Ecto neural progenitor cell (in vitro differentiated cells): ENCODE measurements at places on chromosomes 5 and 9.
A peak's percentile ranks its signal among the peaks of the same experiment; 100 is the strongest.

DNA sequence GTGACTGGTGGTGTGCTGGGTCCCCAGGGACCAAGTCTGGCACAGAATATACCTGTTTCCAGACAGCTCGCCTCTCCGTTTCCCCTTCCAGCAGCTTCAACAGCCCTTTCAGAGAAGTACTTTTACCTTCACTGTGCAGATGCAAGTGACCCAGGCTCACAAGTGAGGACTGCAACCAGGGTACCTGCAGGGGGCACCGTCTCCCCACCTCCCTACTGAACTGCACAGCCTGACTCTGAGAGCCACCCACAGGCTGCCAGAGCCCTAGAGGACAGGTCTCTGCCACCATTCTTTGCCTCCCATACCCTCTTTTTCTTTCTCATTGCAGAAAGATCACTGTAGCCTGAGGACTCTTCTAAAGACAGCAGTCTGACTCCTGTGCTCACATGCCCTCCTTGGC, 15.4 kb downstream of the IL9 start:
- no peak for DNase-seq

GRCh38 chr9:105296877-105297287, 52.4 kb downstream of the SLC44A1 start:
- DNase-seq = no peak

DNA sequence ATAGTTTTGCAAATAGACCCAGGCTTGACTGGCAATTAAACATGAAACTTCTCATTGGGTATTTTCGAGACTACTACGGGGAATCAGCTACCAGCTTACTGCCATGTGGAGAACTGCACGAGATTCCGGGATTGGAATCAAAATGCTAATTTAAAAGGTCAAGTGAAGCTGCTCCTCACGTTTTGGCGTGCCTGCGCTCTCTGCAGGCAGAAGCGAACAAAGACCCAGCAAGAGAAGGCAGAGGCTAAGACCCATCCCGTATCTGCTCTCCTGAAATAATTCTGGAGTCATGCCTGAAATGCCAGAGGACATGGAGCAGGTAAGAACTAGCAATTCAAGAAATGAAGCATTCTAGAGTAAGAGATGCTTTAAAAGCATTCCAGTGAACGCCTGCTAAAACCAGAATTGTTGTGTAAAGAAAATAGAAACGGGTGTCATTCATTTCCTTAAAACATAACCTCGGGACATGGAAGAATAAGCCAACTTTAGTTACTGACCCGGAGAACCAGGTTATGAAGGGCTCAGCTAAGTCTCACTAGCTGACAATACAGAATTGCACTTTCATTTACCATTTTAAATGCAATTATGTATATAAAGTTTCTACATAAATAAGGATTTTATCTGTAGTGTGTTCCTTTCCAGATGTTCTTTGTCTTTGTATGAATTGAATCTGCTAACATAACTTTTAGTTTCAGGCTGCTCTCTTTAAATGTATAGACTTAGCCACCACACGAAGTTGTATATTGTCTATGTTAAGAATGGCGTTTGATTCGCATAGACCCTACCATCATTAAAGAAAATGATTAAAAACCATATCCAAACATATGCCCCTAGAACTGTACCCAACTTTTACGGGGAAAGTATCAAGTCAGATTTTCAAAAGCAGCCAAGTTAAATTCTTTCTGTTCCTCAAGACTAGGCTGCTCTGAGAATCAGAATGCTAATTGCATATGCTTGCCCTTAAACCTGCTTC, 2.0 kb upstream of the MAT2B start:
- DNase-seq = peak; percentile 73

DNA sequence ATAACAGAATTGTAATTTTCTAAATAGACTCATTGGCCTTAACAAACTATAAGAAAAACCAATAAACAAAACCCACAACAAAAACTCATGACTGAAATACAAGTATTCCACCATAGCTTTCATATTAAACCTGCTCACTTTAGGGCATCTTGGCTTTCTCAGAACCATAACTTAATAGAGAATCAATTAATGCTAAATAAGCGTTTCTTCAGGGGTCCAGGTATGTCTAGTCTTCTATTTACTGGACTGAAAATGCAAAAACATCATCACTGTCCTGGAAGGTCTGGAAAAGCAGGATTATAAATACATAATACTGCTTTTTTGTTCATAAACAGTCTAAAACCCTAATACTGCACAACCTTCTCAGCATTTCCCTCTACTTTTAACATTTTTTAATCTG, 6.2 kb upstream of the SMIM27 start:
- no peak for DNase-seq

DNA sequence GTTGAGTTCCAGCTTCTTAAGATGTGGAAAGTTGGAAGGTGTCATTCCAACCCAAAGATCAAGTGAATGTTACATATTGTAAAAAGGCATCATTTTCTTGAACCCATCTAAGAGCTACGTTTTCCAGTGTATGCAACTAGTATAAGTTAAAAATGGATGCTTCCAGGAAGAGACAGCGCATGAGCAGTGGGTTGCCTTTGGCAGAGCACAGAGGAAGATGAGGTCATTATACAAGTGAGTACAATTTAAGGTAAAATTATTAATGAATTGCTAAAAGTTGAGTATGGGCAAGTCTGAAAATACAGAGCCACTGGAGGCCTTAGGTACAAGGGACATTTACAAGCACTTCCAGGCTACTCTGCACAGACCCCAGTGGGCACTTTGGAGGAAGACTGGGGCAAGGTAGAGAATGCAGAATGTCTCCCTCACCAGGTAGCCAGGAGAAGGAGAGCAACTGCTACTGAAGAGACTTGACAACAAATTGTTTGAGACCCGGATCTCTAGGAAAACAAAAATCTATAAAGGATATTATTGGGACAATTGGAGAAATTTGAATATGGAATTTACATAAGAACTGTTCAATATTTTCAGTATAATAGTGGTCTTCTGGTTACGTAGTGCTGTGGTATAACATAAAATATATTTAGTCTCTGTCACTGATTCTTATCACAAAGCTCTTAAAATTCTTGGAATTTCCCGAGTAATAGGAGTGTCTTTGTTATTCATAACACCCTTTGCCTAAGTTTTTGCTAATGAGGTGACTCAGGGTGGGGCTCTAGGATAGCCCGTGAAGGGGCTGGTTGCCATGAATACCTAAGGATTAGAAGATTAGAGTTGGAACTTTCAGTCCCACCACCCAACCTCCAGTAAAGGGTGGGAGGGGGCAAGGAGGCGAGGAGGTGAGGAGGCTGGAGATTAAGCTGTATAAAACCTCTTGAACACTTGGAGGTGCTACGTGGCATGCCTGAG, 129.9 kb upstream of the FER start:
- no peak for DNase-seq

DNA sequence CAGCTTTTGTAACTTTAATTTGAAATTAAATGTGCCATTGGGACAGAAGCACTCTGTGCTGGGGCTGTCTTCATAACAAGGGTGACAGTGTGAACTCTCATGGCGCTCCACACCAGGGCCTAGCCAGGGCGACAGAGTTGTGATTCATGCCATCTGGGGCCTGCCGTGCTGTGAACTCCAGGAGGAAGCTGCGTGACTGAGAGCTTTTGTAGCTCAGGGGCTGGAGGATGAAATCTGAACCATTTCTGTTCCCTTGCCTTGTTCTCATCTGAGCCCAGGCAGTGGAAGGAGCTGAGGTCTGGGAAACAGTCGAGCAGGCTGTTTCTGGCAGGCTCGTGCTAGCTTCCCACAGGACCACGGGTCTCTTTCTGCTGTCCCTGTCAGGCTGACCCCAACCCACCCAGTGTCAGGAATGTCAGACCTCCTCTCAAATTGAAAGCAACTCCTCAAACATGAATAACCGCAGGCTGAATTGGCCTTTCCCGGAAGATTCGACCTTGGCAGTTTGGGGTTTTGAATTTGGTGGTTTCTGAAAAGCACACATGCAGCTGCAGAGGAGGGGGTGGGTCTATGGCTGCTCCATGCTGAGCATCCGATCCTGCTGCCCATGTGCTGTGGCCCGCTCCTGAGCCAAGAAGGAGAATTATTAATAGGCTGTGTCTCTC, 69.2 kb upstream of the RPS23 start:
- no peak for DNase-seq

DNA sequence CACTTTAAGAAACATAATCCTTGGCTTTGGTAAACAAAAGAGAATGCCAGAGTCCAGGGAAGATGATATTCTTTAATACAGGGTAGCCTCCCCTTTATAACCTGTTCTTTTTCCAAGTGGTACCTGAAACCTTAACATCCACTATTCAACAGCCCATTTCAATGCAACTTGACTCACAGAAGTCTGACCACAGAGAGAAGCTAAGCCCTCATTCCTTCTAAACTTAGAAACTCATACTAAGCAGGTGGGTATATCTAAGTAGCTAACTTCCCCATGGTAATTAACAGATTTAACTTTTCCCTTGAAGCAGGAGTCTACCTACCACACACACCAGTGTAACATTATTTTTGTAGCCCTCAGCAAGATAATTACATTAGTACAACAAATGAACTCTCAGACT, 91.9 kb downstream of the CEMIP2 start:
- no peak for DNase-seq

GRCh38 chr9:36074055-36074454, 37.3 kb downstream of the RECK start:
- DNase-seq = no peak

- no peak for DNase-seq
These were observed 11.3 kb downstream of the RIOK2 start for GRCh38 chr5:97171703-97172102.

GRCh38 chr9:17613758-17614157, 34.9 kb downstream of the SH3GL2 start:
- no peak for DNase-seq

- DNase-seq = peak; percentile 67
These were observed 146.3 kb downstream of the ERCC6L2 start for GRCh38 chr9:96021551-96022444.

DNA sequence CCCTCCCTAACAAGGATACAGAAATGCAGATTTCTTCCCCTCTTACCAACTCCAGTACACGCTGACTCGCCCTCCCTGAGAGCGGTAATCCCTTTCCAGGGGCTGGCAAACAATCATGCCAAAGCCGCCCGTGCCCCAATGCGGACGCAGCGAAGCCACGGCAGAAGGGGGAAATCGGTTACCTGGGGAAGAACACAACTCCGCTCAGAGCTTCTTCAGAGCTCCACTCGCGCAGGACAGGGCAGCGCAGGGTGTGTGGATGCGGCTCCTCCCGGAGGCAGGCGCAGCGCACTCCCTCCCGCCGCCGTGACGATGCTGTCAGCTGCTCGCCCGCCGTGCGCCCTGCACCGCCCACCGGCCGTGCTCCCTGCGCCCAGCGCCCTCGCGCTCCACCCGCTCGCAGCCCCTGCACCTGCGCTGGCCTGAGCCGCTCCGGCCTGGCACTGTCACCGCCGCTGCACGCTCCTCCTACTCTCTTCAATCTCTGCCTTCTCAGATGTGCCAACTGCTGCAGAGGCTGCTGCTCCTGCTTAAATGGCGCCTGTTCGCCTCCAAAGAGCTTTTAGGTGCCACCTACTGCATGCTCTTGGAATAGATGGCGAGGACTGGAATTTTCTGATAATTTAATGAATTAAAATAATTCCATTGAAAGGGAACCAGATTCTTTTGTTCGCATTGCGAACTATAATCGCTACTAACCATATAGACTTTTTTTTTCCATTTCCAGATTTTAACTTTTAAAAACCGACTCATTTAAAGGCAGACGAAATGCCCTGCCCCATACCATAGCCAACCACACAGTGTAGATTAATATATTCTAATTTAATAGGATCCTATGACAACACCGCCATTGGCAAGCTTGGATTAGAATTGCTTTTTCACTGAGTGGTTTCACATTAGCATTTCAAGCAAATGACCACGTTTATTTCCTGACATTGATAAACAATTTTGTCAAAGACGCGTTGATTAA, at the start of gene DIRAS2:
TSS of gene DIRAS2 (minus strand) at position 255 of the 970 bp plus-strand sequence. CDS start 28,997 bp downstream, outside the sequence.
- peak; percentile 79 for DNase-seq

- no peak for DNase-seq
These were observed 11.2 kb downstream of the HMGCR start for GRCh38 chr5:75348241-75348640.

DNA sequence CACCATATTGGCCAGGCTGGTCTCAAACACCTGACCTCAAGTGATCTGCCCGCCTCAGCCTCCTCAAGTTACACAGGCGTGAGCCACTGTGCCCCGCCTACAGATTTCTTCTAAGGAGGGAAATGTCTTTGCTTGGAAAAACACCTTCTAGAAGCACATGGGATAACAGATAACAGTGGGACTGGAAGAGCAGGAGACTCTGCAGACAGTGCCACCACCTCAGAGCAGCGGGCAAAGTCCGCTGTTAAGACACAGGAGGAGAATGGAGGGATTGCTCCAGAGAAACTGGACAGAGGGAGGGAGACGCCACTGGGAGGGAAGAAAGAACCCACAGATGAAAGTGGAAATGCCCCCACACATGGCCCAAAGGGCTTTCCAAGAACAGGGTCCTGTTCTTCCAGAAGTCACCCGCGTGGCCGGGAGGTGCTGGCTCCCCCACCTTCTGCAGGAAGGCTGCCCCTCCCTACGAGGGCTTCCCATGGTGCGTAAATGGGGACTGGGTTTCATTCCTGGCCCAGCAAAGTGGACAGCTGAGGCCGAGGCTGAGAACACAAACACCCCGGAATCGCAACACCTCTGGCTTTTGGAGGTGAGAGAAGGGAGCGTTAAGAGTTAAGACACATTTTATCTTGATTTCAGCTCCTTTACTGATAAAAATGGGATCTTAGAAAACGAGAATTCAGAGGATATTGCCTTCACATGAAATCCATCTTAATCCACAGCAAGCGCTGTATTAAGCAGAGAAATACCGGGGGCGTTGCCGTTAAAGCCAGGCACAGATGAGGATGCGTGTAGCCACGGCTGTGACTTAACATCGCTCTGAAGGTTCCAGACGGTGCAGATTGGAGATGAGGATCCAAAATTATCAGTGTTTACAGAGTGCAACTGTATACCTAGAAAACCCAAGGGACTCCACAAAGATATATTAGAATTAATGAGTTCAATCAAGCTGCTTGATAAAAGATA, 11.2 kb downstream of the ADAMTS2 start:
- no peak for DNase-seq

- no peak for DNase-seq
These were observed 220.0 kb downstream of the CDH18 start for GRCh38 chr5:19767987-19768386.

GRCh38 chr9:87137718-87138117, 190.4 kb upstream of the GAS1 start:
- no peak for DNase-seq

DNA sequence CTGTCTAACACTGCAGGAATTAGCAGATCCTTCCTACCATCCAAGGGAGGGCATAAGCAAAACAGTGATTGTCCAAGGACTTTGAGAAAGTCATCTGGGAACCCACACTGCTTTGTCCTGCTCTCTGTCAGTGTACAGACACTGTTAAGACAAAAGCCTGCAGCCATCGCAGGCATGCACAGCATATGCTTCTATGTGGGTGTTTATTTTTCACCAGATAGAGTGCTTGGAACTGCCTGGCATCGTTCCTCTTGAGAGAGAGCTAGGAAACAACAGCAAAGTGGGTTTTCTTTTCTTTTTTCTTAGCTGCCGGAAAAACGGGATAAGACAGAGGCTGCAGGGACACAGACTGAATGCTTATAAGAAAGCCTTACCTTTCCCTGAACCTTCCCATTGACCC, 212.3 kb downstream of the ICE1 start:
- DNase-seq = no peak

DNA sequence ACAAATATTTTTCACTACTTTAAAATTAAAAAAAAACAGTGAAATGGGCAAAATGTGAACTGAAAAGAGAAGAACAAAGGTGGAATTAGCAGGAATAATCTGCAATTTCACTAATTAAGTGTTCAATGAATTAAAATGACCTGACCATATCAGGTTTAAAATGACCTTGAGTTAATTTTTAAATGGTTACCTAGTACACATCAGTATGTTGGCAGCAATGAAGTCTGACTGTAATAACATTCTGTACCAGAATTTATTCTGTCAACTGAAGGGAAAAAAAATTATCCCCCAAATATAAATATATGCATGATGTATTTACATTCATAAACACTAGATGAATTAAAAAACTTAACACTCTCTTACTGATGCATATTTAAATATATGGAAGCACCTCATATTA, 165.6 kb downstream of the RFX3 start:
- no peak for DNase-seq
